ENCODE measurements at places on chromosomes 2 and 18. TPM values are rescaled to one million over a fixed set of nuclear protein-coding genes. Genes with fewer than 3 reads are reported as not detected.

DNA sequence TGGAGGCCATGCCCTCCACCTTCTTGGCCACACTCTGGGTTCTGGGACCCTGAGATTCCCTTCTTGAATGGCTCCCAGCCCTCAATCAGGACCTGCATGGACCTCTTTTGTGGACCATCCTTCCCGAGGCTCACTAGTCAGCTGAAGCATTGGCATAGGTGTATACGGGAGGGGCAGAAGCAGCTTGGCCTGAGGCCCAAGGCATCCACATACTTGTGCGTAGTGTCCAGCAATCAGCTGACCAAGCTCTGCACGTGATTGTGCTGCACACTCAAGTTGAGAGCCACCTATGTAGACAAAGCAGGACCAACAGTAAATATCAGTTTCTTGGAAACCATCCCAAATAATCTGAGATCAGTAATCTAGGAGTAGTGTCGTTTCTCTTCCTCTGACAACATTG lies 119.6 kb downstream of the INSIG2 start:
- DNase-seq, result no peak

Gene MOB1A
- 84.3 TPM for total RNA-seq

Gene CLIP4
- total RNA-seq, result 14.2 TPM

DNA sequence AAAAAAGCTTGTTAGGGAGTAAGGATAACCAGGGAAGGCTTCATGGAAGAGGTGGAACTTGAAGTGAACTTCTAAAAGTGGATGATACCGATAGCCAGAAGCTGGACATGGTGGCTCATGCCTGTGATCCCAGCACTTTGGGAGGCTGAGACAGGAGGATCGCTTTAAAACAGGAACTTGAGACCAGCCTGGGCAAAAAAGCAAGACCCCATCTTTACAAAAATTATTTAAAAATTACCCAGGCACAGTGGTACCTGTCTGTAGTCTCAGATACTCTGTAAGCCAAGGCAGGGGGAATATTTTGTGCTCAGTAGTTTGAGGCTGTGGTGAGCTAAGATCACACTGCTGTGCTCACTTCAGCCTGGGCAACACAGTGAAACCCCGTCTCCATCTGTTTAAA lies 10.2 kb downstream of the PAPOLG start:
- no peak for DNase-seq

DNA sequence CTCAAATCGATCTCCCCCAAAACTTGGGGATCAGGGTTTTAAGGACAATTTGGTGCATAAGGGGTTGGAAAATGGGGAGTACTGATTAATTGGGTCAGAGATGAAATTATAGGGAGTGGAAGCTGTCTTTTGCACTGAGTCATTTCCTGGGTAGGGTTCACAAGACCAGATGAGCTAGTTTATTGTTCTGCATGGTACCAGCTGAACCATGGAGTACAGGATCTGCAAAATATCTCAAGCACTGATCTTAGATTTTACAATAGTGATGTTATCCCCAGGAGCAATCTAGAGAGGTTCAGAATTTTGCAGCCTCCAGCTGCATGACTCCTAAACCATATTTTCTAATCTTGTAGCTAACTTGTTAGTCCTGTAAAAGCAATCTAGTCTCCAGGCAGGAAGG lies 73.1 kb downstream of the CPO start:
- DNase-seq, result peak; percentile 57

Gene HRH4
- not detected for total RNA-seq
